Endodermal cell (in vitro differentiated cells): ENCODE measurements at places on chromosomes 6 and 20. TPM values are rescaled to one million over a fixed set of nuclear protein-coding genes. Genes with fewer than 3 reads are reported as not detected.

NR2E1 gene
- not detected in 3 replicates for total RNA-seq

TAGAP gene
- total RNA-seq: not detected in 3 replicates

DNA sequence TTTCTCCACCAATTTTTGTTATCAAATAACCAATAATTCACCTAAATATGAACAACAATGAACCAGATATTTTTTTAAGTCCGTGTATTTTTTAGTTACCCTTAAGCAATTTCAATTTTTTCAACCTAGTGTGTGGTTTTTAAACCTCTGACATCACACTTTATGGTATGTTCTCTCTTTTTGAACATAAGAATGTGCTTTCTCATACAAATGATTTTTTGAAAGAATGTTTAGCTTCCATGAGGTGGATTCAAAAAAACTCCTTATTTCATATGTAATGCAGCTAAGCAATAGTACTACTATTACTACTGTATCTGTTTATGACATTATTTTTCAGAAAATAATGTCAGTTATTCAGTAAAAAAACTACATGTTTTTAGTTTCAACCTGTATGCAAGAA lies 19.4 kb upstream of the MEI4 start:
- H3K36me3 ChIP-seq: no peaks in the 10 kb centered on the region
- DNase-seq: no peak
- H3K4me1 ChIP-seq: no peaks in the 10 kb centered on the region
- no peak overlapping the region for H3K27ac ChIP-seq

DNA sequence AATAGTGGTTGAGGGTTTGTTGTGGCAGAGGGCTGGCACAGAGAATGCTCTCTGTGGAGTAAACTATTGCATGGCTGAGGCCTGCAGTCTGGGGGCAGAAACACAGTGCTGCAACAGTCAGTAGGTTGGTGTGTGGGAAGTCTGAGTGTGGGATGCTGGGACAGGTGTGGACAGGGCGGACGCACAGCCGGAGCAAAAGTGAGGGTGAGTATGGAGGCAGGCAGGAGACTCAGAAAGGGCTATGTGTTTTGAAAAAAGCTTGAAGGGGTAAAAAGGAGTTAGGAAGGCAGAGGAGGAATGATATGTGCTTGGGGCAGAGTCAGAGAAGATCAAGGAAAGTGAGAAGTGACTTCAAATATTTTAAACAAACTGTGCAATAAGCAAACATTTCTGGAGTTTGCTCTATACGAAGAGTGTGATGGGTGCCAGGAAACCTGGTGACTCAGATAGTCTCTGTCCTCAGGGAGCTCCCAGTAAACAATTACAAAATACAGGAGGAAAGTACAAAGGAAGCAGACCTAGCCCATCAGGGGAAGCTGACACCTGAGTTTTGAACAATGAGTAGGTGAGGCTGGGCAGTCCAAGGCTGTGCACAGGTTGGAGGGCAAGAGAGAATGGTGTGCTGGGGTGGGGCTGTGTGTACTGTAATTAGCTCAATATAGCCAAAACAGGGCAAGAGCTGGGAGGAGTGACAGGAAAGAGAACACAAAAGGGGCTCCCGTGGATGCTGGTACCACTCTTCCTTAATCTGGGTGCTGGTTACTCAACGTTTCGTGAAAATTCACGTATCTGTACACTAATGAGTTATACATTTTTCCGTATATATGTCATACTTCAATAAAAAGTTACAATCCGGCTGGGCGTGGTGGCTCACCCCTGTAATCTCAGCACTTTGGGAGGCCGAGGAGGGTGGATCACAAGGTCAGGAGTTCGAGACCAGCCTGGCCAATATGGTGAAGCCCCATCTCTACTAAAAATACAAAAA lies 55.2 kb downstream of the PIGU start:
- peaks cover 10% of the 10 kb centered on the region for H3K36me3 ChIP-seq
- no peak overlapping the region for H3K27ac ChIP-seq
- no peak overlapping the region for H3K4me3 ChIP-seq
- H3K4me1 ChIP-seq: no peaks in the 10 kb centered on the region

- no peak overlapping the region for H3K4me3 ChIP-seq
- peaks cover 97% of the 10 kb centered on the region for H3K36me3 ChIP-seq
- H3K27ac ChIP-seq: no peak overlapping the region
- H3K27me3 ChIP-seq: no peaks in the 10 kb centered on the region
- no peak for DNase-seq
Observed at GRCh38 chr20:44200983-44201382, 9.6 kb downstream of the OSER1 start.

DNA sequence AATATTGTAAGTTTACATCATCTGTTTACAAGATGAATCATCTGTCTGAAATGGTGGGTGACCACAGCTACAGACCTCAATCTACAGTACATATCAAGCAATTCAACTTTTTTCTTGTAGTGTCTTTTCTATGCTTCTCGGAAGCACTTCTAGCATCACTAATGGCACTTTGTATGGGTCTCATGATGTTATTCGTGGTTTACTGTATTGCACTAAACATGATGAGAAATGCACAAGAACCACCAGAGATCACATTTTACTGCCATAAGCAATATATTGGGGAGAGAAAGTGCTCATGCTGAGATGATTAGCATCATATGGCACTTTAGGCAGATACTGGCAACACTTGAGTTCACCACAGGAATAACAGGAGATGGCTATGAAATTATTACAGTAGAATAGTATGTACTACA lies 15.4 kb upstream of the BTBD3 start:
- no peaks in the 10 kb centered on the region for H3K27me3 ChIP-seq
- H3K4me3 ChIP-seq: no peak overlapping the region
- peaks cover 18% of the 10 kb centered on the region for H3K36me3 ChIP-seq
- no peaks in the 10 kb centered on the region for H3K4me1 ChIP-seq

DNA sequence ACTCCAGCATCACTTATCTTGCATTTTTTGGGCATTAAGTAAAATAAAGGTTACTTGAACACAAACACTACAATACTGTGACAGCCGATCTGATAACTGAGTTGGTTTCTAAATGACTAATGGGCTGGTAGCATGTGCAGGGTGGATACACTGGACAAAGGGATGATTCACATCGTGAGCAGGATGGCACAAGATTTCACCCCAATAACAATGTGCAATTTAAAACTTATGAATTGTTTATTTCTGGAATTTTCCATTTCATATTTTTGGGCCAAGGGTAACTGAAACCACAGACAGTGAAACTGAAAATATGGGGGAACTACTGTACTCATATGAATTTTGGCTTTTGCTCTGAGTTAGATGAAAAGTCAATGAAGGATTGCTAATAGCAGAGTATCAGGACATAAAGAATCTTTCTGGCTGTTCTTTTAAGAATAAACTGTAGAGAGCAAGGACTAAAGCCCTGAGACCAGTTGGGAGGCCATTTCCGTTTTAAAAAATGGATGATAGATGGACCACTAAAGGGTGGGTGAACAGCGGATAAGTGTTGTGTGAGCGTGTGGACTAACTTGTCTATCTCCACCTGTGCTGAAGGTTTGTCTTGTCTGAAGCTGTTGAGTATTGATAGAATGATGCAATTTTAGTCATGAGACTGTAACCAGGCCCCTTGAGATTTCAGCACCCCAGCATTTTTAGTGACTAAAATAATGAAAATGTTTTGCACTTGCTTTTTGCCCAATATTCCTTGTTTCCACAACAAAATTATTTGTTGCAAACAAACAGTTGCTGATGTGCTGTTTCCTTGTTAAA lies 8.2 kb downstream of the SPINT3 start:
- peaks cover 7% of the 10 kb centered on the region for H3K4me1 ChIP-seq
- peaks cover 86% of the 10 kb centered on the region for H3K27me3 ChIP-seq
- no peak overlapping the region for H3K27ac ChIP-seq
